ENCODE measurements at places on chromosomes 1 and 21.

DNA sequence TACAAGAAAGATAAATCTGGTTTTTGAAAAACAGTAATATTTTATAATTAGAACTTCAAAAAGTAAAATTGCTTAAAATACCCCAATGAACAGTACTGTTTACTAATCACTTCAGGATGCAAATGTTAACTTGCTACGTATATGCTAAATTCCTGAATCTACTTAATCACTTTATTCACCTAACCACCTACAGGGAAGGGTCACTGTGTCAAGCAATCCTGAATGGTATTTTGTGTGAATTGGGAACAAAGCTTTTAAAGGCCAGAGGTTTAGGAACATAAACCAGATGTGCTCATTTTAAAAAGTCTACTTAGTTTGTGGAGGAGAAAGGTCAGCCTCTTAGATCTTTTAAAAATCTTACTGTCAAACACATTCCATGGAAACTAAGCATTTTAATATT, 1143.0 kb upstream of the ADGRL2 start:
- DNase-seq = no peak

- DNase-seq = no peak
Measured at GRCh38 chr1:68585351-68585750, 88.5 kb upstream of the DEPDC1 start.

GRCh38 chr1:73947009-73947408, 251.0 kb downstream of the LRRIQ3 start:
- no peak for DNase-seq

GRCh38 chr1:21491488-21492355, 17.5 kb upstream of the ALPL start:
- no peak for DNase-seq

GRCh38 chr1:203481196-203481595, 5.6 kb downstream of the PRELP start:
- no peak for DNase-seq

DNA sequence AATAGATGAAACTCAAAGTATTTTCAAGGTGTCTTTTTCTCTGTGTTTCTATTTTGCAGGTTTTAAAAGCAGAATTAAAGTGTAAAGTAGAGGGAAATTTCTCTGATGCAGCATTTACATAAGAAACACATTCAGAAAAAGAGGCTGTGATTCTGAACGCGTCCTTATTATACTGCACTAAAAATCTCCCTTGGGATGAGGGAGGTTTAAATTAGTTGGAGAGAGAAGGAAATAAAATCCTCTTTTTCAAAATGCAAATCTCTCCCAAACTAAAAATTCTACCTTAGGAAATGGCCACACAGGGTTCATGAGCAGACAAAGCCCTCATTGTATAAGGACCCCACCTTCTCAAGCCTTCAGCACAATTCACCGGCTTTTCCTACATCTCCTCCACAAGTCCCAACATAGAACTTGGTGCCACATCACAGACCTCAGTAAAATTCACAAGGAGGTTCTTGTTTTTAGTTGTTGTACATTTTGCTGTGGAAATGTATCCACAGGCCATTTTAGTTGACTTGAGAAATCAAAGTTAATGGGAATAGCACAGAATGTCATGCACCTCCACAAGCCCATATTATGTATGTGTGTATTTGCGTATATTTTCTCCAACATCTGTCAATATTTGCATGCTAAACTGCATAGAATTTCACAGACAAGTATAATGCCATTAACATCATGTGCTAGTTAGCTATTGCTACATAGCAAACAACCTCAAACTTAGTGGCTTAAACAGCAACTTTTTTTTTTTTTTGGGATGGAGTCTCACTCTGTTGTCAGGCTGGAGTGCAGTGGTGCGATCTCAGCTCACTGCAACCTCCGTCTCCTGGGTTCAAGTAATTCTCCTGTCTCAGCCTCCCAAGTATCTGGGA, 59.8 kb downstream of the MAB21L3 start:
- no peak for DNase-seq

DNA sequence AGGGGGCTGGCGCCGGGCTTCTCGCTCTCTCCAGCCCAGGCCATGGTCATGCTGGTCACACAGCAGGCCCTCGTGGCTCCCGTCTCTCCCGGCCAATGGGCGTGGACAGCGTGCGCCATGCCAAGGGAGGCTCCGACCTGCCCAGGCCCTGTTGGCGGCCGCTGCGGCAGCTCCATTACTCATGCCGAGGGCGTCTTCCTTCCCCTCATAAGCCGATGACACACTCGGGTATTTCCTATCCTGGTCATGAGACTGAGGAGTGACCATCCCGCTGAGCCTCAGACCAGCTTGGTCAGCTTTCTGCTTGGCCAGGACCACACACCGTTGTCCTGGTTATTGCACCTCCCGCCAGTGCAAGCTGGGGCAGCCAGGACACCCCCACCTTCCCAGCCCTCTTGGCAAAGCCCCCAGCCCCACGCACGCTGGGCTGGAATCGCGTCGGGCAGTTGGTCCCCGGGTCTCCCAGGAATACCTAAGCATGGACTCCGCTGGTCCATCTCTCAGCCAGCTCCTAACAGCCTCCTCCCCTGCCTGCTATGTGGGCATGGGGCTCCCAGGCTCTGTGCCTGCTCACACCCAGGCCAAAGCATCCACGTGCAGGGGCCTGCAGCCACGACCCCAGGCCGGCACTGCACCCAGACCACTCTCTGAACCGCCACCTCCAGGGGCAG, 49.8 kb downstream of the ARHGEF16 start:
- DNase-seq = no peak

- DNase-seq = no peak
Measured at GRCh38 chr1:185514311-185514710, 197.3 kb upstream of the IVNS1ABP start.

- DNase-seq = no peak
Measured at GRCh38 chr1:29256979-29257804, 20.9 kb downstream of the PTPRU start.

DNA sequence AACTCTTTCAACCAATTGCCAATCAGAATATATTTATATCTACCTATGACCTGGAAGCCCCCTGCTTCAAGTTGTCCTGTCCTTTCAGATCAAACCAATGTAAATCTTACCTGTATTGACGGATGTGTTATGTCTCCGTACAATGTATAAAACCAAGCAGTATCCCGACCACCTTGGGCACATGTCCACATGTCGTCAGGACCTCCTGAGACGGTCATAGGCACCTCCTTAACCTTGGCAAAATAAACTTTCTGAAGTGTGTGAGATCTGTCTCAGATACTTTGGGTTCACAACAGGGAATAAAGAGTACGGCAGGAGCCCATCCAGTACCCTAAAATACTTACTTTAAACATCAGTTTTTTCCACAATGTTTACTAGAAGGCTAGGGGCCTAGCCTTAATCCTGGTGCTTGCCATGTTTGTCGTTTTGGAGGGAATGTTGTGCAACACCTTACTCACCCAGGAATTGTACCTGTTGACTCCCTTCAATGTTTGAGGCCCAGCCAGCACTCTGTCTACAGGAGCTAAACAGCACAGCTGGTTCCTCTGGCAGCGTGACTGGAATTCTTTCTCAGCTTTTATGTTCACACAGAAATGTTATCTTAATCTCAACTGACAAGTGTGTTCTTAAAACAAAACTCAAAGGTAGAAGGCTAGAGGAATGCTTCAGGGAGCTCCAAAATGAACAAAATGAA, 90.8 kb upstream of the USP25 start:
- no peak for DNase-seq

GRCh38 chr21:34355570-34355969, 8.2 kb upstream of the KCNE2 start:
- DNase-seq = no peak

DNA sequence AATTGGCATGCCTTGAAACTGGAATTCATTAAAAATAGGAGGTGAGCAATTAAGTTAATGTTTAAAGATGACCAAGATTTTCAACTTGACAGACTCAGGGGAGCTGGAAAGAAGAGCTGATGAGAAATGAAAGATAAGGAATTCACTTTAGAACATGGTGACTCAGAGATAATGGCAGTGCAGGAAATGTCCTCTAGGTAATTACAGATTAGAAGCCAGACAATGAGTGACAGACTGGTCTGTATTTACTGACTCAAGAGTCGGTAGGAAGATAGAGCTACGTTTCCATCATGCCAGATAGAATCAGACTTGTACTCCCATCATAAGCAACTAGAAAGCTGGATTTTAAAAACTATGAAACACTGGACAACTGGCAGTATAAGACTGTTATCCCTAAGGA, 151.6 kb downstream of the AJAP1 start:
- no peak for DNase-seq

- DNase-seq = no peak
Measured at GRCh38 chr1:155175927-155176371, 2.3 kb downstream of the TRIM46 start.

GRCh38 chr1:31643976-31644559, 608 bp downstream of the PEF1 start:
- no peak for DNase-seq

- DNase-seq = no peak
Measured at GRCh38 chr1:206782448-206782847, 10.2 kb upstream of the IL10 start.

DNA sequence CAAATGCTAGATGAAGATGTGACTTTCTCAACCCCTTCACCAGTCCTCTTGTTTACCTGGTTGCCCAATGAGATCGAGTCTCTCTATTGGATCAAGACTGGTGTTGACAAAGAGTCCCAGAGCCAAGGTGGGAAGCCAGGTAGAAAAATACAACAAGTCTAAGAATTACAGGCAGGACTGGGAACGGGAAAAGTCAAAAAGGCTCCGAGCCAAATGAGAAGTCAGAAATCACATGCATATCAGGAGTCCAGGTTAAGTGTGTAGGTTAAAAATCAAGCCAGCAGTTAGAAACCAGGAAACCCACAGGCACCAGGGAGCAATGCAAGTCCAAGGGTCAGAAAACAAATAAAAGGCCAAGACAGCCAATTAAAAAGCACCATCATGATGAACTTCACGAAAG, 27.4 kb upstream of the DUSP23 start:
- no peak for DNase-seq

DNA sequence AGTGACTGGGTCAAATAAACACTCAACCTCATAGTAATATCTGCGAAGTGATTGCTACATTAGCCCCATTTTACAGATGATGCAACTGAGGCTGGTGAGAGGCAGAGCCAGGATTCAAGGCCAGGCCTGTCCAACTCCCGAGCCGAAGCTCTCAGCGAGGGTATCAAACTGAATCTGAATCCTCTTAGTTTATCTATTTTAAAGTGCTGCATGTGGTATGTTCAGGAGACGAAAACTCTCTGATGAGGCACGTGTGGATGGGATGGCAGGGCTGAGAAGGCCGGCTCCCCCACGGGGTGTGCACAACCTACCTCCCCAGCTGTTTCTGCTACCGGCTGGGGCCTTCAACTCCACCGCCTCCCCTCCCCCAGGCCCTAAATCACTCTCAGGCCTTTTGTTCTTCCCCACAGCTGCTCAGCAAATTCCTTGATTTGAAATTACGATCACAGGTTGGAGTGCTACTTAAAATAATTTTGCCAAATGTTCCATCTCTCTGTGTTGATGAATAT, 171.8 kb downstream of the TOMM20 start:
- DNase-seq = no peak

GRCh38 chr1:156111355-156111962, 3.1 kb upstream of the LMNA start:
- no peak for DNase-seq

DNA sequence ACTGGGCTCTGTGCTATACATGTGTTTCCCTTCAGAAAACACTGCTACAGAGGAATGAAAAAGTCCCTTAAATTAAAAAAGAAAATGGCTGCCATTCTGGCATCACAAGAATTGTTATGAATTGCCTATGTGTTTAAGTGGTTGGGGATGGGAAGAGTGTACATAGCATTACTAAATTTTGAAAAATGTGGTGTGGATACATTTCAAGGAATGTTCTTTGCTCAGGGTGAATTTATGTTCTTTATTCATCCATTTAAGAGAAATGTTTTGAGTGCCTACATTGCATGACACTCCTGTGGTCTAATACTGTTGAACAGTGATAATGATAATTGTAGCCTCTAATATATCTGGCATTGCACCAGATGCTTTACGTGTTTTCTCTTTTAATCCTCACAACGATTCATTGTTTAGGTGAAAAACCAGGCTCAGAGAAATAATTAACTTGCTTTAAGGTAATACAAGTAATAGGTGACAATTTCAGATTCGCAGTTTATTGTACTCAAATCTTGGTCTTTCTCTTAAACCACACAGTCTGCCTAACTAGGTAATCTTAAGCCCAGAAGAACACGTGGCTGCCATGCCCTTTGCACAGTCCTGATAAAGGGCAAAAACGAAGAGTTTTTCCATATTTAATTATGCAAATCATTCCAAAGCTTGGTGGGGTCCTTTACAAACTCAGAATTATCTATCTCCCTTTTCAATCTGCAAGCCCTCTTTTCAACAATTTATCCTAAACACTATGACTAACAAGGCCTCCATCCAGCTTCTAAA, 31.5 kb downstream of the DPT start:
- DNase-seq = no peak

DNA sequence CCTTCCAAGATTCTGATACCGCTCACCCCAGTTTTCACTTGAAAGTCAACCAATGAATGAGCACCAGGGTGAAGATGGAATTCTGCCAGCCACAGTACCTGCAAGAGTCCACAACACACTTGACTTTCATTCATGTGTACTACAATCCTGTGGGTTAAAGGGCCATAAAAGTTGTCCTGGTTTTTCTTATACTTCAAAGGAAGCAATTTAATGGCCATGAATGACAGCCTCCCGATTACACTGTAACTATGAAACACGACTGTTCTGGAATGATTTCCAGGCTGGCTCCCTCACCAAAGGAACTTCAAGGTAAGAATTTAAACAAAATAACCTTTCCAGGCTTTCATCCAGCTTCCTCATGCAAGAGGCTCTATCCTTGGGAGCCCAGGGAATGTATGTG, 502.8 kb downstream of the SMYD3 start:
- no peak for DNase-seq

- no peak for DNase-seq
Measured at GRCh38 chr1:88777604-88778149, 93.6 kb downstream of the PKN2 start.
